ENCODE measurements at places on chromosomes 2 and 18. TPM values are rescaled to one million over a fixed set of nuclear protein-coding genes. Genes with fewer than 3 reads are reported as not detected.

The TRIM43 gene
- total RNA-seq: not detected

The MROH2A gene
- total RNA-seq: not detected

The HOXD11 gene
- total RNA-seq: not detected

The SLC20A1 gene
- total RNA-seq: 48.3 TPM

The CYBRD1 gene
- 49.7 TPM for total RNA-seq

The SOWAHC gene
- 18.5 TPM for total RNA-seq

The GKN2 gene
- not detected for total RNA-seq

The ANKRD30BL gene
- total RNA-seq: not detected

The ELOA2 gene
- total RNA-seq: not detected

The SKOR2 gene
- total RNA-seq: not detected

The SPAST gene
- 16.7 TPM for total RNA-seq

The COL6A3 gene
- 160 TPM for total RNA-seq

The DSG3 gene
- not detected for total RNA-seq

The CSRNP3 gene
- total RNA-seq: not detected

The QPCT gene
- total RNA-seq: 7.1 TPM

The SAG gene
- not detected for total RNA-seq

The MTLN gene
- 93.0 TPM for total RNA-seq

- DNase-seq: no peak
Observed at GRCh38 chr2:119085613-119086012, 72.9 kb downstream of the C1QL2 start.

DNA sequence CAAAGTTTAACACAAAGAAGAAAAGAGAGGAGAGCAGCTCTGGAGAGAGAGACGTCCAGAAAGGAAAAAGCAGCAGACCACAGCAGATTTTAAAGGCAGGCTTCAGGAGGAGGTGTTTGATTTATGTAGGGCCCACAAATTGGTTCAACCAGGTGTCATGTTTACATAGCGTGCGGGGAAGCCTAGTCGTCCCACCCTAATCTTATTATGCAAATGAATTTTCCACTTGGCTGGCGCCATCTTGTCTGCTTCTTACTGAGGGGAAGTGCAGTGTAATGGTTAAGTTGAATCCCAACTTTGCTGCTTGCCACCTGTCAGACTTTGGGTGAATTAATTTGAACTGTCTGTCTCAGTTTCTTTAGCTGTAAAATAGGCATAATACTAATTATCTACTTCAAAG, 282.4 kb upstream of the CYRIA start:
- DNase-seq: no peak

DNA sequence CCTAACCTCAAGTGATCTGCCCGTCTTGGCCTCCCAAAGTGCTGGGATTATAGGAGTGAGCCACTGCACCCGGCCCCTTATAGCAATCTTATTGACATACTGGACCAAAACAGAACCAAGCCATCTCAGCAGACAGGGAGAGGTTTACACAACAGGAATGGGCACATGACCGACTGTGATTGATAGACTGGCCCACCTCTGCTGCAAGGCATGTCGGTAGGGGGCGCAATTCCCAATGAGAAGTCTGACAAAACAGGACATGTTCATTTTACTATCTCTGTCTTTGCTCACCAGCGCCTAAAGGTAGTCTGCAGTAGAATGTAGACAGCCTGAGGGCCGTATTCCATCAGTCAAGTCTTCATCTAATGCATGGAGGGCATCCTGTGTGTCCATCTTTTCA, 2.0 kb downstream of the LYPD6B start:
- DNase-seq: no peak

GRCh38 chr2:215921895-215922294, 91.5 kb downstream of the MREG start:
- peak; percentile 72 for DNase-seq

- DNase-seq: no peak
Observed at GRCh38 chr2:101063352-101064124, 61.4 kb downstream of the RPL31 start.

DNA sequence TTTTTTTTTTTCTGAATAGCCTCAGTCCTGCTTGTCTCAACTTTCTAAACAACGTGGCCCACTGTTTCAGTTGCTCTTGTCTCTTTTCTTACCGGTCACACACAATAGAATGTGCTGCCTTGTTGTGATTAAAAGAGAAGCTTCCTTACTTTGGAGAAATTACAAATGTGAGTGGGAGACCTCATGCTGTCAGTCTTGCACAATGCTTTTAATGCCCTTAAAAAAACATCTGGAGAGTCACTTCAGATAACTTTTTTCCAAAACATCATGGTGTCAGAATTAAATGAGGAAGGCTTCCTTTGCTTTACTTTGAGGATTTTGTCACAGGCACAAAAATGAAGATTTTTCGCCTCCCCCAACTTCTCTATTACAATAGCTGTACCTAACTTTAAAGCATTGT, 37.7 kb downstream of the LHCGR start:
- no peak for DNase-seq

GRCh38 chr2:175690113-175690837, 311.8 kb downstream of the LNPK start:
- DNase-seq: peak; percentile 52

DNA sequence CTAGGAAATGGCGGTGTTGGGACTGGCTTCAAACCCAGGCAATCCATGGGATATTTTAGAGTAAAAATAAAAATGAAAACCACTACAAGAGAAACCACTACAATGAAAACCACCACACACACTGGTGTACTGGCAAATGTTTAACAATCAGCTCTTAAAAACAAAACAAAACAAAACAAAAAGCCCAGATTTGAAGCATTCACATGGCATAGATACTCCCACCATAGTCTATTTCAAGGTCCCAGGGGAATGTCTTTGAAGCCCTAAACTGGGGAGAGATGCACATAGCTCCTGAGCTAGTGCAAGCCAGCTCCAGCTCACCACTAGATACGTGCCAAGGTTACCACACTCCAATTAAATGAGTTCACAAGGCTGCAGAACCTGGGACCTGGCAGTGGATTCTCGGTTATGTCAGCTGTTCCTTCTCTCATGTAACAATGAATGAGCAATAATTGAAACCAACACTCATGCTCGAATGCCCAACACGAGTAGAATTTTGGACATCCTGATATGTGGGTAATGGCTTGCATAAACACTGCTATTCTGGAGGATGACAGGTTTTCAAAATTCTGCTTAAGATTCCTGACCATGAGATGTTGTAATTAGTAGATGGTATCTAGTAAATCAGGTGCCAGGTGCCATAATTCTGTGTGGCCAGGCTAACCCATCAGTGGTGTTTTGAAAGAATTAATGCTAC, 102.2 kb downstream of the OSBPL6 start:
- no peak for DNase-seq

- DNase-seq: peak; percentile 18
Observed at GRCh38 chr2:240568678-240569522, 616 bp downstream of the RNPEPL1 start.

- DNase-seq: no peak
Observed at GRCh38 chr2:15507697-15508096, 53.4 kb downstream of the NBAS start.

GRCh38 chr2:85741833-85742455, 11.8 kb upstream of the ATOH8 start:
- peak; percentile 97 for DNase-seq

DNA sequence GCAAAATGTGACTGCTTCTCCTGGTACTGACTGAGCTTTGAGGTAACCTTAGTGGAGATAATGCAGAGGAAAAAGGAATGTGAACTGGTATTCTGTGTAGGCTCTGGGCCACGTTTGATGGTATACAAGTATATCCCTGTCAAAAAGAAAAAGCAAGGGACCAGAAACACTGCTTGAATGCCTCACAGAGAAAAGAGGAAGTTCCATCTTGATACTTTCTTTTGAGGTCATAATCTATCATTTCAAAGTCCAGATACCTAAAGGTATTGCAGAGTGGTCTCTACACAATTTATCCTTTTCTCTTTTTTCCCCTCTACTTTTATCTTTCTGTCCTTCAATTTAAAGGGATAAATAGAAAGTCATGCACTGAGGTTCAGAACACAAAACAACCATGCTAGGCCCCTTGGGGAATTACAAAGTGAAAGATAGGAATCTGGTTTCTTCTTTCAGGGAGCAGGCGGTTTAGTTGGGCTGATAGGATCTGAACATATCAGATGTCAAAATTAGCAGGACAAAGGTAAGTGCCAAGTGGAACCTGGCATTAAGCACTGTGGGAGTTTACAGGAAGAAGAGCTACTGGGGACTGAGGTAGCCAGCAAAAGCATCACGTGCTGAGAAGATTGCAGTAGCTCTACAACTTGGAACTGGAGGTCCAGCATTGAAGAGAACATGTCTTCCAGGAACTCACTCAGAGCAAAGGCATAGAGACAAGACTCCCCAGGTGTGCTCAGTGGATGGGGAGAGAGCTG, 121.2 kb downstream of the LYPD6 start:
- no peak for DNase-seq

DNA sequence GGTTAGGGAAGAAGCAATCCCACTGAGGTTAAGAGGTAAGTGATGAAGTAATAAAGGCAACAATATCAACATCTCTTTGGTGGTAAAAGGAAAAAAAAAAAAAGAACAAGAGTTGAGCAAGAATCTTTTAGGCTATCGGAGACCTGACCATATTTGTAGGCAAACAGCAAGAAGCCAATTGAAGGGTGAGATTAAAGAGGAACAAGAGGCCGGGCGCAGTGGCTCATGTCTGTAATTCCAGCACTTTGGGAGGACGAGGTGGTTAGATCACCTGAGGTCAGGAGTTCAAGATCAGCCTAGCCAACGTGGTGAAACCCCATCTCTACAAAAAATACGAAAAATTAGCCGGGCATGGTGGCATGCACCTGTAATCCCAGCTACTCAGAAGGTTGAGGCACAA, 11.3 kb downstream of the VPS54 start:
- DNase-seq: no peak

GRCh38 chr2:115427436-115427835, 985.0 kb downstream of the DPP10 start:
- DNase-seq: no peak

DNA sequence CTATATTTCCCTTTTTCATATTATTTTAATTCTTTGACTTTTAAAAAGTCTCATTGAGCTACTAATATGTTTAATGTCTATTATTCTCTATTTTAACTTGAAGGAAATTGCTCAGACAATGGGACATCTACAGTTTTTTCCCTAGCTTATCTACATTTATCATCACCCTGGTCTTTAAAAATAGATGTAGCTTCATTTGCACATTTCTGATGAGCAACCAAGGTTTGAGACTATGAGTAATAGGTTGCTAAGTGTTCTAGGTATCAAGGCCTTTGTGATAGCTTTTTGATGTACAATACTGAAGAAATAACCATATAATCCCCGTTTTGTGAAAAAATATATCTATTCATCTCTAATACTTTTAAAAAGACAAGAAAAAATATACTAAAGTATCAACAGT, 47.0 kb downstream of the STAT4 start:
- DNase-seq: no peak

DNA sequence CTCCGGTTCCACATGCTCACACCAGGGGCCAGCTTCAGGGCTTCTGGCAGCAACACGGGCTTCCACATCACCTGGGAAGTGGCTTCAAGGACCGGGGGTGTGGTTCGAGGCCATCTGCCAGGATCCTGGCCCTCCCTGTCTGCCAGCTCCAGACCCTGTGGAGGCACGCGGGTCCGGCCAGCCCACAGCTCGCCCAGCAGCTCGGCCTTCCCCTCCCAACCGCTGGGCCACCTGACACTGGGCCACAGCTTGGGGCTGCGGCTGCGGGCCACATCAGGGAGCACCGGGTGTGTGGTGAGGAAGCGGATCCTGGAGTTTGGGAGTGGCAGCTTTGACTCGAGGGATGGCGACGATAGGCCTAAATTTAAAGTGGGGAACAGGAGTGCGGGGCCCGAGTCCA, 7.0 kb downstream of the C2orf81 start:
- DNase-seq: no peak
